ENCODE measurements at places on chromosomes 12 and 14.

GRCh38 chr12:3355378-3355900, 135.6 kb upstream of the PRMT8 start:
- DNase-seq: no peak

DNA sequence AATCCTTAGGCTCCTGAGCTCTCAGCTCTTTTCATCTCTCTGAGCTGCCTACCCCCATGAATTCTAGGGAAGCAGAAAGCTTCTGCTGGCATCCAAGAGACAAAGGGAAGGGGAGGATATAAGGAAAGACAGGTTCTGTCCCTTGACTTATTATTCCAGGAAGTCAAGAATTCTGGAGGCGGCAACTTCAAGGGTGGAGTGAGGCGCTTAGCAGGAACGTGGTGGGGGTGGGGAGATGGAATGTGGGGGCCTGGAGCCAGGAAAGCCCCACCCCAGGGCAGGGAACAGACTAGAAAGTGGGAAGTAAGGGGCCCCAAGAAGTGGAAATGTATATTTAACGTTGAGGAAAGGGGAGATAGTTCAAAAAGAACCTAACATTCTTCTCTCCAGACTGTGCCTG, 1.4 kb downstream of the CALCOCO1 start:
- no peak for DNase-seq

DNA sequence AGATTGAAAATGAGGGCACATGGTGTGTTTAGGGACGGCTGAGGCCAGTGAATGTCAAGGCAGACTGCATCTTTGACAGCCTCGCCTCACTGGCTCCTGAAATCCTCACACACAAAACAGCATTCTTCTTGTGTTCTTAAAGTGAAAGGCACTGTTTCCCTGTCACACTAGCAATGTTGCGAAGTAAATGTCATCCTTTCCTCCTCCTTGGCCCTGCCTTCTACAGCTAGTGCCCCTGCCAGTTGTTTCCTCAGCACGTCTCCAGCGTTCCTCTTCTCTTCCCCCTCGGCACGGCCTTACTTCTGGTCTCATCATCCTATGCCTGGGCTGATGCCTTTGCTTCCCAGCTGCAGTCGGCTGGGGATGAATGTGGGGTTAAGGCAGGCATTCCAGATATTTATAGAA, 129.4 kb upstream of the DNM1L start:
- no peak for DNase-seq

- DNase-seq: no peak
Measured at GRCh38 chr14:81765651-81766275, 232.1 kb upstream of the SEL1L start.

- no peak for DNase-seq
Measured at GRCh38 chr14:104105071-104105821, 19.7 kb downstream of the ASPG start.
